ENCODE measurements at places on chromosomes 11 and 22. TPM values are rescaled to one million over a fixed set of nuclear protein-coding genes. Genes with fewer than 3 reads are reported as not detected.

The MS4A2 gene
- not detected for total RNA-seq

The MS4A14 gene
- not detected for total RNA-seq

The SLC25A18 gene
- not detected for total RNA-seq

The HORMAD2 gene
- not detected for total RNA-seq

DNA sequence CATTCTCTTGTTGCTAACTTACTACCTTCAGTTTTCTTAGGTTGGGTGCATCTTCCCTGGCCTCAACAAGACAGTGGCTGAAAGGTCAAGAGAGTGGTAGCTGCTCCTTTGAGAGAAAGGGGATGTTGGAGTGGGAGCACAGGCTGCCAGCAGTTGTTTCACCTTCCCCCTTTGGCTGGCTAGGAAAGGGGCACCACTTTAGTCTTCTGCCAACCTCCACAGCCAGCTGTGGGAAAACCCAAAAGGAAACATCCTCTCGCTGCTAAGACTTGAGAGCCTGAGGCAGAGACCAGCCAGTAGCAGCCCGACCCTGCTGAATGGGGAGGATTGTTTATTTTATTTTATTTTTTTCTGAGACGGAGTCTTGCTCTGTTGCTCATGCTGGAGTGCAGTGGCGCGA lies 34.4 kb downstream of the MARK2 start:
- H3K36me3 ChIP-seq: no peaks in the 10 kb centered on the region
- no peaks in the 10 kb centered on the region for H3K27me3 ChIP-seq
- no peak overlapping the region for H3K4me3 ChIP-seq
- peaks cover 26% of the 10 kb centered on the region for H3K4me1 ChIP-seq

DNA sequence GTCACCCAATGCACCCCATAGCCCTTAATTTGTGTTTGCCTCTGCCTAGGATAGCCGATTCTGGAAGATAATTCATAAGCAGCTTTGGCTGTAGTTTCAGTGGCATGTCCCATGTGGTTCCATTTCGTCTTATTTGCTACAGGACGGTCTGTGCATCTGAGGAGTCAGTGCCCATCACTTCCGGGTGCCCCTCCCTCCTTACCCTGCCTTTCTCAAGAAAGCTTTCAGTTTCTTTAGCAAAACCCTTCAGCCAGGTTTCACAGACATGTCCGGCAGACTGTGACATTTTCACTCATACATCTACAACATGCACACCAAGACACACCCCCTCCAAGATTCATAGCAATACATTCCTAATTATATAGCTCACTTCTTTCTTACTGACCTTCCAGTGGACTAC lies 14.3 kb downstream of the TP53AIP1 start:
- no peak overlapping the region for H3K27ac ChIP-seq
- no peak for DNase-seq
- H3K27me3 ChIP-seq: no peaks in the 10 kb centered on the region
- H3K4me1 ChIP-seq: no peaks in the 10 kb centered on the region
- H3K36me3 ChIP-seq: no peaks in the 10 kb centered on the region

- H3K27me3 ChIP-seq: no peaks in the 10 kb centered on the region
- no peak for DNase-seq
- no peak overlapping the region for H3K4me3 ChIP-seq
These were observed 5.1 kb upstream of the DRG1 start for GRCh38 chr22:31394326-31394725.

DNA sequence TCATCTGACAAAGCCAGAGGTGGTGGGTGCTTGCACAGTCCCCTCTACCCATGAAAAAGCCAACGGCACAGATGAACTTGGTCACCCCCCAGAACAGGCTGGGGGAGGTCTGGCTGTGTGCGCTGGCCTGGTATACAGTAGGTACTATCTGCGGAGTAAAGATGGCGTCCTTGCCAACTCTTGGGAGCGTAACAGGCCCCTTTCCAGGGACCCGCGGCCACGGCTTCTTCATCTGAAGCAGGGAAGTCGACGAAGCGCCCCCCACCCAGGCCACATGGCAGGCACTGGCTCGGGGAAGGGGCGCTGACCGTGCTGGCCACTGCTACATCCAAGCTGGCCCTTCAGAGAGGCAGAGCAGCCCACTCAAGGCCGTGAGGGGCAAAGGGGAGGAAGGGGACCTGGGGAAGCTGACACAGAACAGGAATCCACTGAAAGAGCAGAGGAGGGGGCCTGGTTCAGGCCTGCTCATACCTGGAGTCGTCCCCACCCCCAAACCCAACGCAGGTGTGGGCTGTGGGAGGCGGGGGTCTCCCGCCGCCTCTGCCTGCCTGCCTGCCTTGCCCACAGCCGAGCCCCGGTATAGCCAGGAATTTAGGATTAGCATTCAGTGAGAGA lies 75.7 kb downstream of the CELSR1 start:
- no peaks in the 10 kb centered on the region for H3K27me3 ChIP-seq
- peak overlapping the region; percentile 79 for H3K27ac ChIP-seq
- H3K4me3 ChIP-seq: no peak overlapping the region
- H3K36me3 ChIP-seq: 0 out of 2 replicates have a peak, but pooled peaks cover 5% of the 10 kb centered on the region

DNA sequence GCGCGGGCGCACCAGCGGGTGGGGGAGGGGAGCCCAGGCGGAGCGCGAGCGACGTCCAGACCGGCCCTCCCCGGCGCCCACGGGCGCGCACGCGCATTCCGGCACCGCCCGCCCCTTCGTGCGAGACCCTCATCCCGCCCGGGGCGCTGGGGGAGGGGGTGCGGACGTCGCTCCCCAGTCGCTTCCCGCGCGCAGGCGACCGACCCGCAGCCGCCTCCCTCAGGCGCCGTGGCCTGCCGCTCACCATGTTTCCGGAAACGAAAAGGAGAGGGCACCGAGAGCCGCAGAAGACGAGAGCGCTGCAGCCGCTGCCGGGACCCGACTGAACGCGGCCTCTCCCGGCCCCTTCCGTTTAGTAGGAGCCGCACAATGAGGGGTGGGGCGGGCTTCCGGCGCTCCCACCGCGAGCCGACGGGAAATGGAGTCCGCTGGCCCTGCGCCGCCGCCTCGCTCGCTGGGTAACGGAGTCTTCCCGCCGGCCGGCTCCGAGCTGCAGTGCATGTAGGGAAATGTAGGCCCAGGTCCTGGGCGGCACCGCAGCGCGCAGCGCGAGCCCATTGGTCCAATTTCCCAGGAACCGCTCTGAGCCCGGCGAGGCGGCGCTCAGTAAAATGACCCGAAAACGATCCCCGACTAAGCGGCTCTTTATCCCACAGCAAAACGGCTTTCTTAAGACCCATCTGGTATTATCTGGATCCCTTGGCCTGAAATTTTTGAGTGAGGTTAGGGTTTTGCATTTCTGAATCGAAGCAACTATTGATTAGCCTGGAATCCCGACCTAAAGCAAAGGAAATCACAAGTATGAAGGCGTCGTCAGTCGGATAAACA lies at the start of gene CFL1:
TSS of gene CFL1 (minus strand) at position 328 of the 828 bp plus-strand sequence. CDS start at position 247, 81 bp downstream.
- no peaks in the 10 kb centered on the region for H3K27me3 ChIP-seq
- H3K4me3 ChIP-seq: peak within 1 kb of the TSS; percentile 85
- H3K4me1 ChIP-seq: peaks cover 44% of the 10 kb centered on the region
- peaks cover 27% of the 10 kb centered on the region for H3K36me3 ChIP-seq
- peak; percentile 92 for DNase-seq

DNA sequence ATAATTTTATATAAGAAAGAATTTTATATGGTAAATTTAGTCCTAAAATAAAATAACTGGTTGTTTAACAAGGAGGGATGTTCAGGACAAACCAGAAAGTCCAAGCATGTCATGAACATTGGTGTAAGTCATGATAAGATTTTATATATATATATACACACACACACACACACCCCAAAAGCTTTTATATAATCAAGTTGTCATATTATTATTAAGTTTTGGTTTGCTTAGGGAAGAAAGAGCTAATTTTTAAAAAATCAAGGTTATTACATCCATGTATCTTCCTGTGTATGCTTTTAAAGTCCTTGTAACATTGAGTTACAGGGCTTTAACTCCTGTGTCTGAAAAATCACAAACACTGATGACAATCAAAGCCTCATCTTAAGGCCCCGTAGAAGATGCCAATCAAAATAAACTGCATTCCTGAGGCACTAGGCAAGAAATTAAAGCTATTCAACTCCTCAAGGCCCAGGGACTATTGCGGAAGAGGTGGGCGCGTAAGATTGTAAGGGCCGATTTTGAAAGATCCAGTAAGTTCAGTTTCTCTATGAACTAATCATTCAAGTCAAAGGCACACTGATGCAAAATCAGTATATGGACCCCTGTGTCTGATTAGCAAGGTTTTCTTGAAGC lies 16.8 kb downstream of the APOL6 start:
- no peaks in the 10 kb centered on the region for H3K27me3 ChIP-seq
- no peak for DNase-seq
- H3K4me1 ChIP-seq: no peaks in the 10 kb centered on the region
- no peaks in the 10 kb centered on the region for H3K36me3 ChIP-seq
- no peak overlapping the region for H3K27ac ChIP-seq

- peaks cover 14% of the 10 kb centered on the region for H3K4me1 ChIP-seq
- no peaks in the 10 kb centered on the region for H3K27me3 ChIP-seq
- no peak overlapping the region for H3K27ac ChIP-seq
- no peak for DNase-seq
- H3K36me3 ChIP-seq: no peaks in the 10 kb centered on the region
- H3K4me3 ChIP-seq: no peak overlapping the region
These were observed 11.3 kb downstream of the FADS3 start for GRCh38 chr11:61880031-61880430.

DNA sequence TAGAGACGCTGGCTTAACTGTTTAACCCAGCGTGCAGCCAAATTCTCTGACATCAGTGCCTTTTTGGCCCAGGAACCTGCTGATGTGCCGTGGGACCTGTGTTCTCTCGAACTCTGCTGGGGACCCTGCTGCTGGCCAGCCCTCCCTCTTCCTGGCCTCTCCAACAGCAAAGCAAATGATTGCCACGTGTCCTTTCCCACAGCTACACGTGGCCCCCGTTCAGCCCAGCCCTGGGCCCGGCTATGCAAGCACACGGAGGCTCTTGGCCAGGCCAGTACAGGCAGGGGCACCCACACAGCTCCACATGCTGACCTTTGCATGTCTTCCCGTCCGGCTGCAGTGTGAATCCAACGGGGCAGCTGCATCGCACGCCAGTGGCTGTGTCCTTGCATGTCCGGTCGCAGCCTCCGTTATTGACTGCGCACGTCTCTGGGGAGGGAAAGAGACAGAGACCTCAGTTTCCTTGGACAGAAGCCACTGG lies 51.6 kb upstream of the TTLL12 start:
- H3K4me3 ChIP-seq: no peak overlapping the region
- no peaks in the 10 kb centered on the region for H3K4me1 ChIP-seq
- H3K27me3 ChIP-seq: no peaks in the 10 kb centered on the region
- no peak overlapping the region for H3K27ac ChIP-seq
- no peaks in the 10 kb centered on the region for H3K36me3 ChIP-seq
- DNase-seq: no peak

- 0 out of 2 replicates have a peak, but pooled peaks cover 6% of the 10 kb centered on the region for H3K36me3 ChIP-seq
- DNase-seq: no peak
- no peaks in the 10 kb centered on the region for H3K27me3 ChIP-seq
- H3K27ac ChIP-seq: no peak overlapping the region
- H3K4me3 ChIP-seq: no peak overlapping the region
- H3K4me1 ChIP-seq: no peaks in the 10 kb centered on the region
These were observed 7.7 kb upstream of the TCF20 start for GRCh38 chr22:42277988-42278776.

DNA sequence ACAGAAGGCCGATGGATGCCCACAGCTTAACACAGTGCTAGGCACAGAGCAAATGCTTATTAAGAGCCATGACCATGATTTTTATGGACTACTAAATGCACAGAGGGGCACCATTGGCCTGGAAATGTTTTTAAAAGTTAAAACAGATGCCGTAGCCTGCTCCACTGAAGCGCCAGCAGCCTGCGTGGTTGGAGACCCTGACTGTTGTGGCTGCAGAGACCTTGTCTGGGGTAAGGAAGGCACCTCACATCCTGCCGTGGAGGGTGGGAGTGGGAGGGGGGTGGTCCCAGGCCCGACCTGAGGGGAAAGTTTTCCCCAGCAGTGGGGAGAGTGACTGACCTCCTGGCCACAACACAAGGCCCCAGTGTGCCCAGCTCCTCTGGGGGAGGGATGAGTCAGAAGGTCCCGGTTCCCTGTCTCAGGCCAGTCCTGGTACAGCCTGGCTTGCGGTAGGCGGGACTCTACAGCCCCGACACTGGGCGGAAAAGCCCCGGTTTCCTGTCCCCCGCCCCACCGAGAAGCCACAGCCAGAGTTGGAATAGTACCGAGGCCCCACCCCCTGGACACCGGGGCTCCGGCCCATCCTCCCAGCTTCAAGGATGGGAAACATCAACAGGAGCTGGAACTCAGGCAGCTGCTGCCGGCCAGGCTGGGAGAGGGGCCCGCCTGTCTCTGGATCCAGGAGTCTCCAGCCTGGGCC lies 7.0 kb downstream of the CHST1 start:
- no peak overlapping the region for H3K27ac ChIP-seq
- no peaks in the 10 kb centered on the region for H3K36me3 ChIP-seq
- H3K4me1 ChIP-seq: peaks cover 12% of the 10 kb centered on the region
- no peak overlapping the region for H3K4me3 ChIP-seq
- no peak for DNase-seq
- H3K27me3 ChIP-seq: peaks cover 6% of the 10 kb centered on the region

GRCh38 chr11:111759376-111759775 lies 6.8 kb downstream of the PPP2R1B start:
- H3K27me3 ChIP-seq: no peaks in the 10 kb centered on the region
- no peak overlapping the region for H3K27ac ChIP-seq
- no peak overlapping the region for H3K4me3 ChIP-seq
- peaks cover 44% of the 10 kb centered on the region for H3K36me3 ChIP-seq
- H3K4me1 ChIP-seq: no peaks in the 10 kb centered on the region

- H3K27ac ChIP-seq: no peak overlapping the region
- no peaks in the 10 kb centered on the region for H3K36me3 ChIP-seq
- peaks cover 11% of the 10 kb centered on the region for H3K4me1 ChIP-seq
- H3K27me3 ChIP-seq: no peaks in the 10 kb centered on the region
- no peak for DNase-seq
- H3K4me3 ChIP-seq: no peak overlapping the region
These were observed 26.1 kb downstream of the MRTFA start for GRCh38 chr22:40610329-40610850.

DNA sequence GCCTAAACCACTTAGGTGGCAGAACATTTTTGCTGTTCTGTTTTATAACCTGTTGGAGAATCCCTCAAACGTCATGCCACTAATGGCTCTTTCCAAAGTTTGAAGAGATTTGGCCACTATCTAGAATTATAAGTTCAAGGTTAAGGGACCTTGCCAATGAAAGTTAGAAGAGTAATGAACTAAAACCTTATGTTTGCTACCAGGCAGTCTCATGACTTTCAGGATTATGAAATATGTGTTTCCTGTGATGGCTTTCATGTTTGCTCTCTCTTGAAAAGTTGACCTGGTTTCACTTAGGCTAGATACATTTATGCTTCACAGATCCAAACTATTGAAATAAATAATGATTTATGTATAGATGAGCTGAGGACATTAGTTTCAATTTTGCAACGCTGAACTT lies 340.0 kb downstream of the LRRC4C start:
- H3K27ac ChIP-seq: no peak overlapping the region
- no peaks in the 10 kb centered on the region for H3K36me3 ChIP-seq
- DNase-seq: no peak
- H3K4me1 ChIP-seq: no peaks in the 10 kb centered on the region

GRCh38 chr11:45994371-45995341 lies 72.2 kb downstream of the LARGE2 start:
- H3K27ac ChIP-seq: no peak overlapping the region
- H3K4me1 ChIP-seq: no peaks in the 10 kb centered on the region
- no peaks in the 10 kb centered on the region for H3K27me3 ChIP-seq

Data from HCT116 (cell line).